ENCODE measurements at places on chromosomes 16 and 17.

DNA sequence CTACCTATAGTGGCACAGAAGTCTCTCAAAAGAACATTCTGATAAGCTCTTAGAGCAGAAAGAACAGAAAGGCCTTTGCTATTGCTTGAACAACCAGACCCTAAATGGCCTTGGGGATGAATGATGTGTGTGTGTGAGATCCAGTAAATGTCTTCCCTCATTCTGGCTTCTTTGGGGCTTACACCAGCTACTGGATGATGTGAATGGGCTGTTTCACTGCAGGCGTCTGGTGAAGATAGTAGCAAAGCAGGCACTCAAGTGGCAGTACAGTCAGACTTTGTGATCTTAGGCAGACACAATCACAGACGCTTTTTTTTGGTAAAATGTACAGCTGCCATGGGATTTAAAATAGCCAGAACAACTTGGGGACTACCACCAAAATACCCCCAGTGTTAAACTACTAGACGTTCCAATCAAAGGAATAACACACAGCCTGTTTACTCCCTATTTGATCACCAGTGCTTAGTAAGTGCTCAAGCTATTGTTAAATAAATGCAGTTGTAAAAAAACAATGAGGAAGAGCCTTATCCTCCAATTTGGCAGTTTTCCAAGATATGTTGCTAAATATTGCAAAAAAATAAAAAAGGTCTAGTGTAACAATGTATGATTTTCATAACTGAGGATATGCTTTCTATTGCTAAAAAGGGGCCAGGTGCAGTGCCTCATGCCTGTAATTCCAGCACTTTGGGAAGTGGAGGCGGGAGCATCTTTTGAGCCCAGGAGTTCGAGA, 17.9 kb downstream of the NDUFAB1 start:
- H3K27me3 ChIP-seq = no peaks in the 10 kb centered on the region
- no peaks in the 10 kb centered on the region for H3K4me1 ChIP-seq
- no peak overlapping the region for H3K27ac ChIP-seq
- peaks cover 36% of the 10 kb centered on the region for H3K36me3 ChIP-seq

- no peak overlapping the region for H3K27ac ChIP-seq
- H3K27me3 ChIP-seq = no peaks in the 10 kb centered on the region
- no peak for DNase-seq
- no peak overlapping the region for H3K4me3 ChIP-seq
- H3K4me1 ChIP-seq = no peaks in the 10 kb centered on the region
- H3K36me3 ChIP-seq = no peaks in the 10 kb centered on the region
Measured at GRCh38 chr17:3657874-3658783, 10.2 kb downstream of the TAX1BP3 start.

DNA sequence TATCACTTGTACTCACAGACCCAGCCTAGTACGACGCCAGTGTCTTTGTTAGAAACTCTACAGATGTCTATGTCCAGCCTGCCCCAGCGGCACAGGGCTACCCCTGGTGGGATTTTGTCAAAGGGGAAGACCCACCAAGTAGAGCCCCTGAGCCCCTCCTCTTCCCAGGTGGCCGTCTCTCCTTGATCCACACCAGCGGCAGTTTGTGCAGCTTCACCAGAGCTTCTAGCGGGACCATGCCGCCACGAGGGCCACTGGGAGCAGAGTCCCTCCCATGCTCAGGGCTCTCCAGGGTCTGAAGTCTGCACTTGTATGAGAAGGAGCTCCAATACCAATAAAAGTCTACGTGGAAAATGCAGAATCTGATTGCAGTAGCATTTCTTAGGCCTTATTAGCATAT, 157.1 kb downstream of the RPTOR start:
- no peak overlapping the region for H3K27ac ChIP-seq
- no peak for DNase-seq
- H3K27me3 ChIP-seq = no peaks in the 10 kb centered on the region
- H3K4me1 ChIP-seq = peaks cover 68% of the 10 kb centered on the region
- H3K36me3 ChIP-seq = peaks cover 10% of the 10 kb centered on the region

GRCh38 chr16:31528523-31529107, 915 bp downstream of the AHSP start:
- DNase-seq = no peak
- H3K27me3 ChIP-seq = peaks cover 26% of the 10 kb centered on the region
- H3K27ac ChIP-seq = no peak overlapping the region
- H3K36me3 ChIP-seq = no peaks in the 10 kb centered on the region

- no peak overlapping the region for H3K27ac ChIP-seq
- no peaks in the 10 kb centered on the region for H3K27me3 ChIP-seq
- H3K4me3 ChIP-seq = no peak overlapping the region
- H3K36me3 ChIP-seq = peaks cover 3% of the 10 kb centered on the region
Measured at GRCh38 chr17:55325406-55325805, 60.6 kb downstream of the HLF start.
